Aorta (tissue), 5 donors: ENCODE measurements at places on chromosomes 16 and 17.

DNA sequence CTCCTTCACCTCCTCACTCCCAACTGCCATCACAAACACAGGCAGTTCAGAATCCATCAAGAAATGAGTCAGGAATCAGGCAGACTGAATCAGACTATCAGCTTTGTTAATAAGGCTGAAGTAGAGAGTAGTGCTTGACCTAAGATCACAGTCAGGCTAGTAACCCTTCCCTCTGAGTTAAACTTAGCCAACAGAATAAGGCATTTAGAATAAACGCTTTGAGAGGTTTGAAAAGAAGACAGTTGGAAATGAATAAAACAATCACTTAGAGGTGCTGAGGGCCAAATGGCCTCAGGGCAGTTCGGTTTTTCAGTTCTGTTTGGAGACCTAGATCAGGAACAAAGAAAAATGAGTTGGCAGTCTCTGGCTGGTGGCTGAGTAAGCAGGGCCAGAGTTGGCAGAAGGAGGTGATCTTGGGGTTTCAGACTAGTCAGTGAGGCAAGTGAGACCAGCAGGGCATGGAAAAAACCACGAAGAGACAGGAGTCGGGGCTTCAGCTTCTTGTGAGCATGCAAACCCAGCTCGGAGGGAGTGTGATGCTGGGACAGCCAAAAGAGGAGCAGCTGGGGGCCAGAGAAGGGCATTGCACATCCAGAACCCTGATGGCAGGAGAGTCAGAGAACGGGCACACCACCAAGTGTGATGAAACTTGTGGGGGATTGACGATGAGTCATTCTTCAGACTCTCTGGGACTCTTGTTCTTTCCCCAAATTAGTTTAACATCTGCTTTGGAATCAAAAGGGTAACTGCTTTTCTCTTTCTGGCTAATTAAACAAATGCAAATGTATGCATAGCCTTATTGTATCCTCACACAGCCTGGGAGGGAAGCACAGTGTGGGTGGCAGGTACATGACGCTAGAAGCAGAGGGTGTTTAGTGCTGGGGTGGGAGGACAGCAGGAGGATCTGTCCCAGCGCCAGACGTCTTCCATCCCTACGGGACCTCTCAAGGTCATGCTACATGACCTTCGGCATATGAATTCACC lies 54.8 kb downstream of the SPECC1 start:
- no peak overlapping the region for H3K4me3 ChIP-seq
- H3K4me1 ChIP-seq = peaks cover 4% of the 10 kb centered on the region
- no peaks in the 10 kb centered on the region for H3K27me3 ChIP-seq
- H3K27ac ChIP-seq = peak overlapping the region; percentile 96
- no peaks in the 10 kb centered on the region for H3K36me3 ChIP-seq
- peak; percentile 90 for DNase-seq

- no peak for DNase-seq
- no peaks in the 10 kb centered on the region for H3K4me1 ChIP-seq
- no peak overlapping the region for H3K27ac ChIP-seq
- no peak overlapping the region for H3K4me3 ChIP-seq
These were observed 5.5 kb upstream of the GCSH start for GRCh38 chr16:81101702-81102101.

- DNase-seq = no peak
- H3K4me1 ChIP-seq = no peaks in the 10 kb centered on the region
- H3K27ac ChIP-seq = no peak overlapping the region
- H3K27me3 ChIP-seq = no peaks in the 10 kb centered on the region
- H3K36me3 ChIP-seq = no peaks in the 10 kb centered on the region
These were observed 2.6 kb upstream of the LGALS9 start for GRCh38 chr17:27628376-27628775.

DNA sequence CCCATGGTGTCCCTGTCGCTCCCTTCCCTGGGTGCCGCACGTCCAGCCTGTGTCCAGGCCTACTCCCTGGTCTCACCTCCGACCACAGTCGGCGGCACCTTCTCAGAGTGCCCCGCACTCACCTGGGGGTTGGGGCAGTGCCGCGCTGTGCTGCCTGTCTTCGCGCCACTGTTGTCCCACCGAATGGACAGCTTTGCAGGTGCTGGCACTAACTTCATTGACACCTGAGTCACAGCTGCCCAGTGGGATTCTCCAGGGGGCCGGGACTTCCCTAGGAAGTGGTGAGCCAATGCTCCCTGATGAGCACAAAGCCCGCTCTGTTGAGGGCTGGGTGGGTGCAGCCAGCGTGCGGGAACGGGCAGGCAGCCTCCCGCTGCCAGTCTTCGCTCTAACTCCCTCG lies 24.3 kb upstream of the DBNDD1 start:
- DNase-seq = no peak
- no peak overlapping the region for H3K4me3 ChIP-seq
- no peaks in the 10 kb centered on the region for H3K4me1 ChIP-seq
- no peak overlapping the region for H3K27ac ChIP-seq

GRCh38 chr16:67651039-67651438 lies 6.1 kb downstream of the CARMIL2 start:
- no peak for DNase-seq
- no peaks in the 10 kb centered on the region for H3K27me3 ChIP-seq
- no peak overlapping the region for H3K4me3 ChIP-seq
- no peak overlapping the region for H3K27ac ChIP-seq
- H3K36me3 ChIP-seq = no peaks in the 10 kb centered on the region

DNA sequence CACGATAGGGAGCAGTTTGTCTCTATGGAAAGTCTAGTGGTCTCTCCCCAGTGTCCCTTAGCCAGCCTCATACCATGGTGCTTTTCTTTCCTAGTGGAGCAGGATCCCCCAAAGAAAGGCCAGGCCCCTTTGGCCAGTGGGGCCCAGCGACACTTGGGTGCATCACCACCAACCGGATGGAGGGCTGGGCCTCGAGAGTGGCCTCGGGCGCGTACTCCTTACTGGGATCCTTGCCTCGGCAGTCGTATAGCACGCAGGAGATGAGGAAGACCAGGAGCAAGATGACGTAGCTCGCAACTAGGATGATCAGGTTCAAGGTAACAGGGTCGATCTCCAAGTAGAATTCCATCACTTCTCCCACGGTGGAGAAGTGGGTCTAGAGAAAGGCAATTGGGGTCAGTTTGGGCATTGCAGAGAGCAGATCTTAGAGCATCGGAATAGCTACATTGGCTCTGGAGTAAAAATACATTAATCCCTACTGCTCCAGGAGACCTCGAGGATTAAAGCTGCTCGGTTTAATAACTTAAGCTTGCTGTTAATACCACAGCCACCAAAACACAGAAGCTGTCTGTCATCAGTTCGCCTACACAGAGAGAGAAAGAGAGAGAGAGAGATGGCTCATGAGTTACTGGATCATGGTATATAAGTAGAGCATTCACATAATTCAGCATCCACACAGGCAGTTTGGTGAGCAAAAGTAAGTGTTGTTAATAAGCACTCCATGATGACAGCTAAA lies at the start of gene SMIM36:
TSS of gene SMIM36 (minus strand) at position 467 of the 736 bp plus-strand sequence.
- no peaks in the 10 kb centered on the region for H3K36me3 ChIP-seq
- no peaks in the 10 kb centered on the region for H3K4me1 ChIP-seq
- no peak within 1 kb of the TSS for H3K27ac ChIP-seq
- DNase-seq = no peak
- H3K4me3 ChIP-seq = no peak within 1 kb of the TSS

DNA sequence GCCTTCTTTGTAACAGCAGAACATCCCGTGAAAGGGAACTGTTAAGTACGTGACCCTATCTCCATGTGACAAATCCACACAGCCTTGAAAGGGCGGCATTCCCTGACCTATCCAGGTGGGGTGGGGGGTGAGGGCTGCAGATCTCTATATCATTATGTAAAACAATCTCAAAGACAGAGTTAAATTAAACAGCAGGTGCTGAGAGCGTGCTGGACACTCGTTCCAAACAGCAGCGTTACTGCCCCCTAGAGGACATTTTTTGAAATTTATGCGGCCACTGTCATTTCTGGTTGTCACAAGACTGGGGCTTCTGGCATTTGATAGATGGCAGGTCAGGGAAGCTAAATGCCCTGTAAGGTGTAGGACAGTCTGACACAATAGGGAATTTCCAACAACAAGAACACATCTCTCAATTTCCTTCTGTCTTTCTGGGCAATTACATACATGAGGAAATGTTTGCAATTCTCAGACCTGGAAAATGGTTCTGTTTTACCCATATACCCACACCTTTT lies 6.7 kb upstream of the SLC25A39 start:
- H3K4me3 ChIP-seq = no peak overlapping the region
- H3K27me3 ChIP-seq = no peaks in the 10 kb centered on the region
- DNase-seq = no peak
- no peaks in the 10 kb centered on the region for H3K36me3 ChIP-seq
- H3K27ac ChIP-seq = no peak overlapping the region
- no peaks in the 10 kb centered on the region for H3K4me1 ChIP-seq
